ENCODE measurements at places on chromosomes 6 and 20. TPM values are rescaled to one million over a fixed set of nuclear protein-coding genes. Genes with fewer than 3 reads are reported as not detected.

DNA sequence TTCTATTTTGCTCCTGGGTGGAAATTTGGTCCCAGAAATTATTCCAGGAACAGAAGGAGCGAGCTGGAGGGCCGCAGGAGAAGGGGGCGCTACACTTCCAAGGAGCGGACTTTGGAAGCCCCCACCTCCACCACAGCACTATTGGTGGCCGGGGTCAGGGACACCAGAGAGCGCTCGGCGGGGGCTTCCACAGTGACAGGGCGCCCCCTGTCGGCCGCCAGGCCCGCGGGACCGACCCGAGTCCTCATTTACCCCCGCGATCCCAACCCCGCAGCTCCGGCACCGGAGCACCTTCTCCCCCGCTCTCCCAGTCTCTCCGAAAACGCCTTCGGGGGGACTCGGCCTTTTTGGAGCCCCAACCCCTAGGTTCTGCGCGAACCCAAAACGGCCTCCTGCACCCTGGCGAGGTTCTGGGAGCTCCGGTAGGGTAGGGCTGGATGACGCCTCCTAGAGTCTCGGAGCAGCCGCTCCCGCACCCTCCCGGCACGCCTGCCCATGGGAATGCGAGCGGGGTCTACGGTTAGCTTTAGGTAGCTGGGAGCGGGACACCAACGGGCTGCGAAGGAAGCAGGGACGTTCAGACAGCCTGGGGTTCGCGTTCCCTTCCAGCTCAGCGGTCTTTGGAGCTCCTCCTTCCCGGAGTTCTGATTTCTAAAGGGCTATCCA is 2.4 kb upstream of the FOXA2 start:
- peak; percentile 82 for DNase-seq

DNA sequence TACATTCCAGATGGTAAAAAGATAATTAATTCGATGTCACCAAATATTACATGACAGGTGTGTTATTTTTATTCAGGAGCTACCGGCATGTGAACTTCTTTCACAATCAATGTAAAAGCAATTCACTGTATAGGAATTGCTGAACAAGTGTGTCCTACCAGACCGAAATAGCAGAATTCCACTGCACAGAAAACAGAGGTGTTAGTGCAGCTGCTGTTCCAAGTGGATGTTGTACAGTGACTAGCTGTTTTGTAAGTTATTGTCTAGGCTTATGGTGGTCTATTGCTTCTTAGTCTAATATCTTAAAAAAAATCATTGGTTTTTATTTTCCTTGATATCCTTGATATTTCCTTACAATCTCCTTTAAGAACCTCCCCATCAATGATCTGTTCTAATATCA is 107.4 kb downstream of the COL19A1 start:
- no peak for DNase-seq

DNA sequence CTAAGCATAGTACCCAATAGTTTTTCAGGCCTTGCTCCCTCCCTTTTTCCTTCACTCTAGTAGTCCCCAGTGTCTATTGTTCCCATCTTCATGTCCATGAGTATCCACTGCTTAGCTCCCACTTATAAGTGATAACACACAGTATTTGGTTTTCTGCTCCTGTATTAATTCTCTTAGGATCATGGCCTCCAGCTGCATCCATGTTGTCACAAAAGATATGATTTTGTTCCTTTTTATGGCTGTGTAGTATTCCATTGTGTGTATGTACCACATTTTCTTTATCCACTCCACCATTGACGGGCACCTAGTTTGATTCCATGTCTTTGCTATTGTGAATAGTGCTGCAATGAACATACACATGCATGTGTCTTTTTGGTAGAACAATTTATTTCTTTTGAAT is 102.9 kb downstream of the FAXC start:
- DNase-seq: no peak

DNA sequence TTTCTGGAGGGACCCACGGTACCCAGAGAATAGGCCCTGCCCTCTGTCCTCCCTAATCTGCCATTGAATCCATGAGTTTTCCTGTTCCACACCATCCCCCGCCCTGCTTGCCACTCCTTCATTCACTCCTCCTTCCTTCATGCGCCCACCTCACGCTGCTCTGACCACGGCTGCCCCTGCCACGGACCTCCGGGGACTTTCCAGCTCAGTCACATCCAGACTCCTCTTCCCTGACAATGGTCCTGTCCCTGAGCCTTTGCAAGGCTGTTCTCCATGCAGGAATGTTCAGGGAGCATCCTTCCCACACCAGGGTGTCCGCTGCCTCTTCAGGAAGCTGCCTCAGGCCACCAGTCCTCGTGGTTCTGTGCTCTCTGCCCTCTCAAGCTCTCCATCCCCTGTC is 25.9 kb downstream of the GLP1R start:
- no peak for DNase-seq

DNA sequence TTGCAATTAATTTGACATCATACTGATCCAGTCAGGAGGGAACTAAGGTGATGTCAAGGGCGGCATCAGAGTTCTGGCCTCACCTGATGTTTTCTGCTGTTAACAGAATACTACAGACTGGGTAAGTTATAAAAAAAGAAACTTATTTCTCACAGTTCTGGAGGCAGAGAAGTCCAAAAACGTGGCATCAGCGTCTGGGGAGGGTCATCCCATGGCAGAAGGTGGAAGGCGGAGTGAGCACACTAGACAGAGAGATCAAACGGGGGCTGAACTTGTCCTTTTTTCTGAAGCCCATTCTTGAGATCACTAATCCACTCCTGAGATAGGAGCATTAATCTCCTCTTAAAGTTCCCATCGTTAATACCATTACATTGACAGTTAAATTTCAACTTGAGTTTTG is 3.3 kb upstream of the MTCH1 start:
- DNase-seq: no peak

DNA sequence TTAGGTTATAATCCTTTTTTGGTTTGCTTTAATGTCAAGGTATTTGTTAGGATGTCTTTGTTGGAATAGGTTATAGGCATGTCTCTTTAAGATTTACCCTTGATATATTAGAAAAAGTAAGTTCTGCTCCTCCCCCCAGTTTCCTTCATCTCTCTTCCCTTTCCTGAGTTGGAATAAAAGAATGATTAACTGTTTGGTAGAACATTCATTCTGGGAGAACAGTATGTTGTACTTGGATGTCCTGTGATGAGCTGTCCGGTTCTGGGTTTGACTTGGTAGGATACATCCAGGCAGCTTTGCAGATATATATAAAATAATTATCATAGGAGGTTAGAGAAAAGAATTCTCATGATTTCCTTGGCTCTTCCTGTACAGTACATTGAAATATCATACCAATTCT is 199.6 kb upstream of the RREB1 start:
- DNase-seq: no peak

GRCh38 chr20:58854638-58855471 is 2.3 kb downstream of the GNAS start:
- DNase-seq: no peak

DNA sequence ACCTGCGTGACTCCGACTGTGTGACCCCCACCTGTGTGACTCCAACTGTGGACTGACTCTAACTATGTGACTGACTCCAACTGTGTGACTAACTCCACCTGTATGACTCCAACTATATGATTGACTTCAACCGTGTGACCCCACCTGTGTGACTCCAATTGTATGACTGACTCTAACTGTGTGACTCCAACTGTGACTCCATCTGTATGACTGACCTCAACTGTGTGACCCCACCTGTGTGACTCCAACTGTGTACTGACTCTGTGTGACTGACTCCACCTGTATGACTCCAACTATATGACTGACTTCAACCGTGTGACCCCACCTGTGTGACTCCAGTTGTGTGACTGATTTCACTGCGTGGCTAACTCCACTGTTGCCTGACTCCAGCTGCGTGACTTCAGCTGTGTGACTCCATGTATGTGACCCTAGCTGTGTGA is 38.6 kb downstream of the SYNJ2 start:
- DNase-seq: no peak

GRCh38 chr6:154705471-154706113 is 27.6 kb upstream of the SCAF8 start:
- no peak for DNase-seq

- DNase-seq: no peak
These were observed 2.3 kb downstream of the DNAAF9 start for GRCh38 chr20:3405139-3405538.

DNA sequence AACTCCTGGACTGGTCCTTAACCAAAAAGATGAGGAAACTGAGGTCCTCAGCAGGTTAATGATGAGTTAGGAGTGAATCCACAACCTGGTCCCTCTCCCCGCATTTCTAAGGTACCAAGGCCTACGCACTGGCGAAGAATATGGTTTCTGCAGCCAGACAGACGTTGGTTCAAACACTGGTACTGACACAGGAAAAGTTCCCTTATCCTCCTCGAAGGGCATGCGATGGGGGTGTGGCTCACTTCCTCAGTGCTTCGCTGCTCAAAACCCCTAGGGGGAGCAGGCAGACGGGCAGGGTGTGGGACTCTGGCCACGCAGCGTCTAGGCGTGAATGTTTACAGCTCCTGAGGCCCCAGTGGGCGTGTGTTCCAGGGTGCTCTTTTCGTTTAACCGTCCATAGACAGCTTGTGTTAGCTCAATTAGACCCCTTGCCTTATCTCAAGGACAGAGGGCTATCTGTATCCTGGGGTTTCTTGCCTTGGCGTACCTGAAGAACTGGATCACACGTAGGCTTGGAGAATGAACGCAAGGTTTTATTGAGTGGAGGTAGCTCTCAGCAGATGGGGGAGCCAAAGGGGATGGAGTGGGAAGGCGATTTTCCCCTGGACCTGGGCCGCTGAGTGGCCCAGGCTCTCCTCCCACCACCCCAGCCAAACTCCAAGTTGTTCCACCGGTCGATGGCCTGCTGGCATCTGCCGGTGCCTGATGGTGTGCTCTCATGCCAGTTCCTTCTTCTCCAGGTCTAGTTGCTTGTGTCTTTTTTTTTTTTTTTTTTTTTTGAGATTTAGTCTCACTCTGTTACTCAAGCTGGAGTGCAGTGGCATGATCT is 31.8 kb upstream of the PTPN1 start:
- peak; percentile 77 for DNase-seq

DNA sequence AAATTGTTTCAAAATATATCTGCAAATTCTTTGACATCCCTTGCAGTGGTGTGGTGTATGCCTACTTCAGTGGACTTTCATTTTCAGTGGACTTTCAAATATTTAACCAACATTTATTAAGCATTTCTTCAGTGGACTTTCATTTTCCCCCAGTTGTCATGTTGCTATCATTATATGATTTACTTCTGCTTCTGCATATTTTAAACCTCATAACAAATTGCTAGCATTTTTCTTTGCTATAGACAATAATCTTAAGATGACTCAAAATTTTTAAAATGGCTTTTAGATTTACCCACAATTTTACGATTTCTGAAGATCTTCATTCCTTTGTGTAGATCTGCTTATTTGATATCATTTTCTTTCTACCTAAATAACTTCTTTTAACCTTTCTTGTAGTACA is 592.7 kb upstream of the SLC35B3 start:
- no peak for DNase-seq

- DNase-seq: peak; percentile 50
These were observed 14.8 kb downstream of the TP53RK start for GRCh38 chr20:46674253-46675083.

GRCh38 chr20:53598140-53599043 is 4.8 kb upstream of the ZNF217 start:
- DNase-seq: no peak

DNA sequence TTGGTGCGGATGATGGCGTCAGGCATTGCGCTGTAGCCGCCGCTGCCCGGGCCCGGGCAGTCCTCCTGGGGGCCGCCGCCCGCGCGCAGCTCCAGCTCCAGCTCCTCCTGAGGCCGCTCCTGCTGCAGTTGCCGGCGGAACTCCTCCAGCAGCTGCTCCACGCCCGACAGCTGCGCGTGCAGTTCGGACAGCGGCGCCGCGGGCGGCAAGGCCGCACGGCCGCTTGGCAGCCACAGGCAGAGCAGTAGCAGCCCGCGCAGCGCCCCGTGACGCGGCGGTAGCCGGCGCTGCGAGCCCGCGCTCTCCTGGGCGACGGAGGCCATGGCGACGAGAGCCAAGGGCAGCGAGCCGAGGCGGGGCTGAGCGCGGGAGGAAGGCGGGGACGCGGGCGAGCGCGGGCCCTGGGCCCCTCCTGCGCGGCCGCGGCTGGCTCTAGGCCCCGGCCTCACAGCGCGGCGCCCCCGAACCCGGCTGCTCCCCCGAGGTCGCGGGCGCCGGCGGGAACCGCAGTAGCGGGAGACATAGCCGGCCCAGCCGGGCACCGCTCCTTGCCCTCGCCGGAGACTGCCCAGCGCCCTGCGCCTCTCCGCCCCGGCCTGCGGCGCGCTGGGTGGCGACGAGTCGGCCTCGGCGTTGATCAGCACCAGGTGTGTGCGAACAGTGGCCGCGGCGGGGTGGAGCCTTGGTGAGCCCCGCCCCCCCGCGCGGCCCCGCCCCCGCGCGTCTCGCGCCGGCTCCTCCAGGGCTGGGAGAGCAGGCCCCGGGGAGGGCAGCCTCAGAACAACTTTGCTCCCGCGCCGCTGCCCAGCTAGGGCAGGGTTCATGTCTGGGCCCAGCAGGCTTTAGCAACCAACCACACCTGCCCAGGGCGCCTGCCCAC is at the start of gene LRP11:
LRP11 (minus strand) TSS at position 662 of the 880 bp plus-strand sequence; CDS start at position 323, 339 bp downstream.
- DNase-seq: peak; percentile 81

- DNase-seq: no peak
These were observed 30.2 kb downstream of the TRAM2 start for GRCh38 chr6:52546678-52547077.

DNA sequence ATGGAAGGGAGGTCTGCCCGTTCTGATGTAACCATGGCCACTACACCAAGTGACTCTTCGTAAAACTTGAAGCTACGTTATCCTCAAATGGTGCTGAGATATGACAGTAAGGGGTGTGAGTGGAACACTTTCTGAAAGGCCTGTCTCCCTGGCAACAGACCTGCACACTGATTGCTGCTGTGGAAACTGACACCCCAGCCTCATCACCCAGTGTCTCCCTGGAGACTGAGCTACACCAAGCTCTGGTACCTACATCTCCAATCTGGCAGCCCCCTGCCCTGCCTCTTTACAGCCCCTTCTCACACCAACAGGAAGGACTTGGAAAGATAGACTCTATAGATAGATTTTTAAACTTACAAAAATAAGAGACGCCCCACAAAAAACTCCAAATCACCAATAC is 13.2 kb downstream of the PI16 start:
- DNase-seq: no peak

- no peak for DNase-seq
These were observed 1.7 kb upstream of the SLC12A5 start for GRCh38 chr20:46027245-46027853.

- DNase-seq: no peak
These were observed 257.4 kb downstream of the PLCB1 start for GRCh38 chr20:8389381-8390036.

The CEBPB gene
- total RNA-seq: 64.5 TPM

The SLC22A3 gene
- total RNA-seq: 0.57 TPM

The HLA-DQB1 gene
- total RNA-seq: 15.0 TPM

The CTCFL gene
- total RNA-seq: not detected

The CCNC gene
- 28.4 TPM for total RNA-seq

The ANGPT4 gene
- total RNA-seq: not detected

The PEX3 gene
- 17.0 TPM for total RNA-seq

The CALHM6 gene
- total RNA-seq: 3.0 TPM

The SLC29A1 gene
- 138 TPM for total RNA-seq

The ERVFRD-1 gene
- total RNA-seq: 0.09 TPM

The AIF1 gene
- total RNA-seq: 29.9 TPM

The PNISR gene
- total RNA-seq: 66.6 TPM

The MAPK13 gene
- total RNA-seq: 1.7 TPM

The ADAT2 gene
- total RNA-seq: 2.3 TPM

The PRPH2 gene
- 2.5 TPM for total RNA-seq

The SEMG1 gene
- total RNA-seq: not detected

Measured in right cardiac atrium (tissue), 5 donors.